ENCODE measurements at places on chromosomes 1 and 21.

DNA sequence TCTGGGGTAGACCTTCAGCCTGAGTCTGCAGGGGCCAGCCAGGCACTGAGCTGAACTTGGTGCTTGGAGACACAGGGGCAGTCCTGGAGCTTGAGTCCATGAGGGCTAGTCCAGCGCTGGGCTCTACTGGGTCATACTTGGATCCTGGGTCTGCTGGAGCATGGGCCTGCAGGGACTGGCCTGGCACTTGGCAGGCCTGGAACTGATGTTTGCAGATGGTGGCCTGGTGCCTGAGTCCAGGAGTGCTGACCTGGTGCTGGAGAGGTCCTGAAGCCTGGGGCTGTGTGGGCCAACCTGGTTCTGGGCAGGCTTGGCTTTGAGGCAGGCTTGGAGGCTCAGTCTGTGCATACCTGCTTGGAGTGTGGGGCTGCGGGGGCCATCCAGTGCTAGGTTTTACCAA is 143.4 kb upstream of the DSCAM start:
- DNase-seq = no peak

DNA sequence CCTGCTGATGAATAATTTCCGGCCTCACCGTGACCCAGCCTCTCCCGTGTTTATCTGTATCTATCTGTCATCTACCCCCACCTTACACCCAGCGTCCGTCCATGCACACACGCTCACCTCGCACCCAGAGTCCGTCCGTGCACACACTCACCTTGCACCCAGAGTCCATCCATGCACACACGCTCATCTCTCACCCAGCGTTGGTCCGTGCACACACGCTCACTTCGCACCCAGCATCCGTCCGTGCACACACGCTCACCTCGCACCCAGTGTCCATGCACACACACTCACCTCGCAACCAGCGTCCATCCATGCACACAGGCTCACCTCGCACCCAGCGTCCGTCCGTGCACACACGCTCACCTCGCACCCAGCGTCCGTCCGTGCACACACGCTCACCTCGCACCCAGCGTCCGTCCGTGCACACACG is 25.0 kb upstream of the COL18A1 start:
- DNase-seq = no peak

GRCh38 chr1:46179138-46180081 is 3.1 kb upstream of the P3R3URF start:
- DNase-seq = peak; percentile 91

DNA sequence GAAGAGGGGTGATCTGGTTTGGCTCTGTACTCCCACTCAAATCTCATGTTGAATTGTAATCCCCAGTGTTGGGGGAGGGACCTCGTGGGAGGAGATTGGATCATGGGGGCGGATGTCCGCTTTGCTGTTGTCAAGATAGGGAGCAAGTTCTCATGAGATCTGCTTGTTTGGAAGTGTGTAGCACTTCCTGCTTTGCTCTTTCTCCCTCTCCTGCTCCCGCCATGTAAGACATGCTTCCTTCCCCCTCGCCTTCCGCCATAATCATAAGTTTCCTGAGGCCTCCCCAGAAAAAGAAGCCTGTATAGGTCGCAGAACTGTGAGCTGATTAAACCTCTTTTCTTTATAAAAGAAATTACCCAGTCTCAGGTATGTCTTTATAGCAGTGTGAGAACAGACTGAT is 27.9 kb downstream of the MYOM3 start:
- no peak for DNase-seq

- DNase-seq = no peak
Observed at GRCh38 chr1:212178851-212179250, 106.4 kb upstream of the PPP2R5A start.

DNA sequence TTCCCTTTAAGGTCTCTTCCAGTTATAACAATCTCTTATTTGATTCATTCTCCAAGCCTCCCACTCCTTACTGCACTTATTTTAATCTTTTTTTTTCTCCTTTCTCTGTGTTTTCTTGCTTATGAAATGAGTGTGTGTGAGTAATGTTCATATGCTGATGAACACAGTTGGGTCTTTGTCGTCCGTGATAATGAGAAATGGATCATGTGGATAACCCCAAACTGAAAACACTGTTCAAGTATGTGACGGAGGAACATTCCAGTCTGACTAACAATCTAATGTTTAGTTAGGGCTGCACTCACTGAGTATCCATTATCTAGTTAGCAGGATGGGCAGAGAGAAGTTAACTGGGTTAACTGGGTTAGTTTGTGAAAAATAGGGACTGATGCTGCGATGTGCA is 253.1 kb upstream of the DUSP10 start:
- DNase-seq = peak; percentile 91

DNA sequence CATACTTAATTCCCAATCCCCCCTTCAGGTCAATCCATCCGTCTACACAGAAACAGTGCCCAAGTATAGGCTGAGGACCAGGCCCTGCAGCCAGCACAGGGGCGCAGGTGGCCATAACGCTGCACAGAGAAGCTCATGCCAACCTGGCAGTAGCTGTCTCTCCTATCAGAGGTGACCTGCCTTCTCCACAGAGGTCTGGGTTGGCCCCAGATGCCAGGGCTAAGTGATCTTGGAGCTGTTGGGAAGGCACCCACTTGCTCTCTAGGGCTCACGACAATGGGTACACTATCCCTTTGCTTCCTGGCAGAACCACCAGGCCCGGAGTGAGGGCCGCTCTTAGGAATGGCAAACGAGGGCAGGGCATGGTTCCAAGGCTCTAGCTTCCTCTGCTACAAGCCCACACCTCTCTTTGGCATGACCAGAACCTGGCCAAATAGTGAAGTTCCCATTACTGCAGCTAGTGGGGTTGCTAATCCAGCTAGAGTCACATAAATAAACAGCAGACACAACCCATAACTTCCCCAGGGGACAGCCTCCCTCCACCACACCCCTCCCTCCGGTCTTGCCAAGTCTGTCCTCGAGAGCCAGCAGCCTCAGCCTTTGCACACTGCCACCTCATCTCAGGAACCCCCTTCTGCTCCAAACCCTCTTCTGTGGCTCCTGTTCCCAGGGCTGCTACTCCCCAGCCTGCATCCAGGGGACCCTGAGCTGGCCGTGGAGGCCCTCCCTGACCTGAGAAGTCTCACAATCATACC is 113.0 kb downstream of the GLIS1 start:
- no peak for DNase-seq

DNA sequence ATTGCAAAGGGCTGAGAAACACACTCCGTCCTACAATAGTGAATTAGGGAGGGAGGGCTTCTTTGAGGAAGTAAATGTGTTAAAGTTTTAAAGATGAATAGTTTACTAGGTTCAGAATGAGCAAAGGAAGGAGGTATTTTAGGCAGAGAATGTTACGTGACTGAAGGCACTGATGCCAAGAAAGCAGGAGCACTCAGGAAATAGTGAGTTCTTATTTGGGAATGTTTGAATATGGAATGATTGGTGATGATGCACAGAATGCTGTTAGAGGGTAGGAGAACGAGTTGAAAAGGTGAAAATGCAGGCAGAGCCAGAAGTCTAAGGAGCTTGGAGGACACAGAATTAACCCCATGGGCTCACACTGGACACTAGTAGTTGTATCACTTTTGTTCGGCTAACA is 108.0 kb downstream of the NRIP1 start:
- peak; percentile 57 for DNase-seq

- DNase-seq = no peak
Observed at GRCh38 chr1:6897138-6897537, 111.9 kb downstream of the CAMTA1 start.

GRCh38 chr1:11645670-11646265 is 8.5 kb downstream of the FBXO2 start:
- peak; percentile 82 for DNase-seq

GRCh38 chr1:37478890-37479254 is 4.5 kb downstream of the ZC3H12A start:
- peak; percentile 60 for DNase-seq

GRCh38 chr1:94408104-94408830 is 9.9 kb upstream of the ABCD3 start:
- peak; percentile 35 for DNase-seq

- no peak for DNase-seq
Observed at GRCh38 chr1:63321785-63322113, 618 bp upstream of the FOXD3 start.

DNA sequence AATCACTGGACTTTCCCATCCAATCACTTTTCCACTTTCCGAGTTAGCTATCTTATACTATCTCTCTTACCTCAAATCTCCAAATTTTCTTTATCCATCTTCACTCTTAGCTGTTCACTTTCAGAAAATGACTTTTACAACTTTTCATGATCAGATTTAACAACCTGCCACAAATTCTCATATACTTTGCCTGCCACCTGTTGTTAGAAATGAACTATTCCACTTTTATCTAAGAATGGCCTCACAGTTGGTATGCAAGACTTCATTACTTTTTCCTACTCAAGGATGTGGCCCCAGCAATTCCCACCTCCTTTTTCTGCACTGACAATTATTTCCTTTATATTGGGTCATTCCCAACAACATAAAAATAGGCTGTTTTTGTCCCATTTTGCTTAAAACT is 93.6 kb upstream of the DEPDC1 start:
- no peak for DNase-seq

DNA sequence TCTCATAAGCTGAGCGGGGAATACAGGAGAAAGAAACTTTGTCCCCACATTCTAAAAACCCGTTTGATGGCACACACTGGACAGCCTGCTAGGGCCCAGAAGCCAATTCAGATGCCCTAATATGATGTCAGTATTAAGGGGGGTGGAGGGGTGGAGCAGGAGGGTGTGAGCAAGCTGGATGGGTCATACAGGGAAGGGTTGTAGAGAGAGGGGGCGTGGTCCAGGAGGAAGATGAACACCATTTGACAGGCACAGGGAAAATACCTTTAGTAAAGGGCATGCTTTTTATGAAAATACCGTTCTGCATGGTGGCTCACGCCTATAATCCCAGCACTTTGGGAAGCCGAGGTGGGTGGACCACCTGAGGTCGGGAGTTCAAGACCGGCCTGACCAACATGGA is 6.0 kb downstream of the TARS2 start:
- no peak for DNase-seq

DNA sequence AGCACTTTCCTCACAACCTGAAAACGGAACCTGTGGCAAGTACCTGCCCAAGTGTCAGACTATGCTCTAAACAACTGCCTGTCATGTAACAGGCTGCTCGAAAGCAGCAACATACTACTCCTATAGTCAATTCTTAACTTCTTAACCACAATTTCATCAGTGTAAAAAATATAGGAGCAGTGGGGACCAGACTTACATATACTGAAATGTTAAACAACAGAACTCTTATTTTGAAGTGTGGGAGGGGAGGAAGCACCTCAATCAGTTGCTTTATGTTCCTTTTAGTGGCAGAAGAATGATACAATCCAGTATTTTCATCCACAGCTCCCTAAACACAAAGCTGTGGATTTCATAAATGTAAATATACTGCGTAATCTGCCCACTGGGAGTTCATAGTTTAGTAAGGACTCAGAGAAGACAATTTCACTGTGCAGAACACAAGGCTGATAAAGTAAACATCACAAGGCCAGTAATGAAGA is 44.2 kb downstream of the WLS start:
- DNase-seq = peak; percentile 83

DNA sequence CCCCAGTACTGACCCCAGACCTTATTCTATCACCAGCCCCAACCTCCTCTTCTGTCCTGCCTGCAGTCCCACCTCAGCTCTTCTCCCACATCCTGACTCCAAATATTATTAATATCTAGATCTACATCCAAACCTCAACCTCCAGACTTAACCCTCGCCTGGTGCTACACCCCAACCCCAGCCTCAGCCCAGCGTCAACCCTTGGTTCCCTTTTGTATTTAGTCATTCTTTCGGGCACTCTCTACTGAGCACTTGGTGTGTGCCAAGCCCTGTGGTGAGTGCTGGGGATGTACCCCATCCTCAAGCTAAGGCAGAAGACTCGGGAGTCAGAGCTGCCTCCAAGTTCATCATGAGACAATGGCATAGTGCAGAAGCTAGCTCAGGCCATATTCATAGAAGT is 1.1 kb downstream of the SHISAL2A start:
- DNase-seq = no peak

DNA sequence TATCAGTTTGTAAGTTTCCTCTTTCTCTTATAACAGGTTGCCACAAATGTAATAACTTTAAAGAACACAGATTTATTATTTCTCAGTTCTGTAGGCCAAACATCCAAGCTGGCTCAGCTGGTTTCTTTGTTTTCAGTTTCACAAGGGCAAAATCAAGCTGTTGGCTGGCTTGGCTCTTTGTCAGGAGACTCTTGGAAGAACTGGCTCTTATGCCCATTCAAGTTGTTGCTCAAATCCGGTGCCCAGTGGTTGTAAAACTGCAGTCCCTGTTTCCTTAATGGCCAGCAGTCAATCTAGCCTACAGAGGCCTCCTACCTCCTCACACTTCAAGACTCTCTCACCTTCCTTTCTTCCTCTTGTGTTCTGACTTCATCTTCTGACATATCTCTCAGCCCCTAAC is 1171.0 kb downstream of the MRPL39 start:
- no peak for DNase-seq

DNA sequence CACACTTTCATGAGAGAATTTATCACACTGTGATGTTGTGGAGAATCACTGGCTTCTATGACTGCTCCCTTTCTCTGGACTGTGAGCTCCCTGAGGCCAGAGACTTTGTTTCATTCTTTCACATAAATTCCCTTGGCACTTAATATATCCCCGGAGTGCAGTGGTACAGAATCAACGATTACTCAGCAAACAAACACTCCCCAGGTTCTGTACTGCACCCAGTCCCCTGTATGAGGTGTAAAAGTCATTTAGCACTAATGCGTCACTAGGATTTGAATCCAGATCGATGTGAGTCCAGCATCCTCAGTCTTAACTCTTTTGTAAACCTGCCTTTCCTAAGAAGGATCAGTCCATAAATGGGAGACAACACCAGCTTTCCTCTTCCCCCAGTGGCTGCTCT is 6.8 kb upstream of the UTP25 start:
- no peak for DNase-seq

- peak; percentile 74 for DNase-seq
Observed at GRCh38 chr1:231971397-231972110, 345.0 kb downstream of the DISC1 start.

- peak; percentile 87 for DNase-seq
Observed at GRCh38 chr21:34498623-34499022, 13.4 kb downstream of the KCNE1 start.

DNA sequence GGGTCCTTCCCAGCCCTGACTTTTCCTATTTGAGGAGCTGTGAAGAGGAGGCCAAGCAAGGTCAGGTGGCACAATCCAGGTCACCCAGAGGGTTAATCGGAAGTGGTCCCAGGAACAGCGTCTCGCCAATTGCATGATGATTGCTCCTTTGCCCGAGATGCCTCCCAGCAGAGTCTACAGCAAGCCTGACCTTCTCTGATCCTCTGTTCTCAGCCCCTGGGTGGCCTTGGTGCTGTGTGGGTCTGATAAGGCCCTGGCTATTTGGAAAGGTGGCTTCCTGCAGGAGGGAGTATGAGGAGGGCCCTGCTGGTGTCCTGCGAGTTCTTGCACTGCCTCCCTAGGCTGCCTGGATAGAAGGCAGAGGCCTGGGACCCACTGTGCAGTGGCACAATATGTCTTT is 116.2 kb downstream of the FOXD2 start:
- DNase-seq = no peak

DNA sequence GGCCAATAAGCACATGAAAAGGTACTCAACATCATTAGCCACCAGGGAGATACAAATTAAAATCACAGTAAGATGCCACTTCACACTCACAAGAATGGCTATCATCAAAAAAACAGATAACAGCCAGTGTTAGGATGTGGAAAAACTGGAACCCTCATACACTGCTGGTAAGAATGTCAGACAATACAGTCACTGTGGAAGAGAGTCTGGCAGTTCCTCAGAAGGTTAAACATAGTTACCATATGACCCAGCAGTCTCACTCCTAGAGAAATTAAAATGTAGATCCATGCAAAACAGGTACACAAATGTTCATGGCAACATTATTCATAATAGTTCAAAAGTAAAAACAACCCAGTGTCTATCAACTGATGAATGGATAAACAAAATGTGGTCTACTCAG is 33.3 kb downstream of the LDLRAD1 start:
- no peak for DNase-seq

- DNase-seq = no peak
Observed at GRCh38 chr1:241895013-241895412, 47.0 kb downstream of the EXO1 start.

All from choroid plexus epithelial cell (primary cell).